HS-27A (cell line): ENCODE measurements at places on chromosomes 4 and X.

DNA sequence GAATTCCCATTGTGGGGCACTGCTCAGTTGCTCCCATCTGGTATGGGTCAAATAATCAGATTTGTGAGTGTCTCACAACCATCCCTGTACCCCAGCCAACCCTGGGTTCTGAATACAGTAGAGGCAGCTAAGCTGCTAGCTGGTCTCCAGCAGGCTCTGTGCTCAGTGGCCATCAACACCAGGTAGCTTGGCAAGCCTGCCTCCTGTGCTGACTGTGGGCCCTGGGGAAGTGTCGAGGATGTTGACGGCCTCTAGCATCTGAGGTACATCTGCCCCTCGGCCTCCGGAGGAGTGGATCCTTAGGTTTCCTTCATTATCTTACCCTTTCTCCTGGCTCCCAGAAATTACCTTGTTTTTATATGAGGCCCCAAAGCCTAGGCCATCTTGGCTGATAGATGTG is 13.3 kb downstream of the RNF4 start:
- no peak for DNase-seq

DNA sequence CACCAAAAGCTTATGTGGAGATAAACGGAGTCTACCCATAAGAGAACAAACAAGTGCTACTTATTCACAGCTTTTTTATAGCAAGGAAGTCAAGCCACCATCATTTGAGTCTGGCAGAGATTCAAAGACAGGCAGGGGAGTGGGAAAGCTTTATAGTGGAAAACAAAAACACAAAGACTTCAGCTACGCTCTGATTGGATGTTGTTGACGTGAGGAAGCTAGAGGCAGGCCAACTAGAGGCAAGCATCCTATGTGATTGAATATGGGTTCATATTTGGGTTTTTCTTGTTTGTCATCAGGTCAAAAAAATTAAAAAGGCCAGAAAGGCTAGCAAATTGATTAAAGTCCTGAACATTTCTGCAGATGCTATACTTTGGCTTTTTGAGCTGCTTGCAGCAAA is 719 bp upstream of the TCEAL4 start:
- no peak for DNase-seq

GRCh38 chrX:42495139-42495538 is 282.8 kb downstream of the PPP1R2C start:
- no peak for DNase-seq

- no peak for DNase-seq
Observed at GRCh38 chr4:1802151-1802715, 9.1 kb downstream of the FGFR3 start.

DNA sequence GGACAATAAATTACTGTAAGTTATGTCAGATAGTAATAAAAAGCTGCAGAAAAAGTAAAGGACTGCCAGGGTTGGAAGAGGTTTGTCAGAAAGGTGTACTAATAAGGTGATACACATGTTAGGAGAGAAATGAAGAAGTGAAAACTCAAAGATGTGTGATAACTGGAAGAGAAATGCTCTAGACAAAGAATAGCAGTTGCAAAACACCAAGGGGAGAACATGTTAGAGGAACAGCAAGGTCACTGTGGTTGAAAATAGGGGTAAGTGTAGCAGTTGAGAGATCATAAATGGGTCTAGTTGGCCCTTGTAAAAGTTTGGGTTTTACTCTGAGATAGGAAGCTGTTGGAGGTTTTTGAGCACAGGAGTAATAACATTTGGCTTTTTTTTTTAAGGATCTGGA is 46.9 kb downstream of the HSPA4L start:
- no peak for DNase-seq

DNA sequence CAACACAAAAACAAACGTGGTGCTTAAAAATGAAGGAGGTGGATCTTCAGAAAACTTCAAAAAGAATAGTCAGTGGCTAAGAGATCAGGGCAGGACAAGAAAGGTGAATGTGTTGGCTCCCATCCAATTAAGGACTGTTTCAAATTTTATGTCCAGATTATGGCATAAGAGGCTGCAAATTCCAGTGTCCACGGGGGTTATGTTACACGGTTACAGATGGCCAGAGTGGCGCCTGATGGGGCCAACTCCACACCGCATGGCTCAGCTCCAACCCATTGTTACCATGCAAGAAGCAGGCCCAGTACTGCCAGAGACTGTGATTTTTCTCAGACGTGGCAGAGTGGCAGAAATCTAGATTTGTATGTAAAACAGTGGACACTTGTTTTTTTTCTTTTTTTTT is 168.4 kb upstream of the TENM3 start:
- no peak for DNase-seq

GRCh38 chr4:83618991-83619645 is 83.2 kb downstream of the GPAT3 start:
- peak; percentile 36 for DNase-seq

- no peak for DNase-seq
Observed at GRCh38 chr4:141560056-141560455, 76.3 kb upstream of the IL15 start.

DNA sequence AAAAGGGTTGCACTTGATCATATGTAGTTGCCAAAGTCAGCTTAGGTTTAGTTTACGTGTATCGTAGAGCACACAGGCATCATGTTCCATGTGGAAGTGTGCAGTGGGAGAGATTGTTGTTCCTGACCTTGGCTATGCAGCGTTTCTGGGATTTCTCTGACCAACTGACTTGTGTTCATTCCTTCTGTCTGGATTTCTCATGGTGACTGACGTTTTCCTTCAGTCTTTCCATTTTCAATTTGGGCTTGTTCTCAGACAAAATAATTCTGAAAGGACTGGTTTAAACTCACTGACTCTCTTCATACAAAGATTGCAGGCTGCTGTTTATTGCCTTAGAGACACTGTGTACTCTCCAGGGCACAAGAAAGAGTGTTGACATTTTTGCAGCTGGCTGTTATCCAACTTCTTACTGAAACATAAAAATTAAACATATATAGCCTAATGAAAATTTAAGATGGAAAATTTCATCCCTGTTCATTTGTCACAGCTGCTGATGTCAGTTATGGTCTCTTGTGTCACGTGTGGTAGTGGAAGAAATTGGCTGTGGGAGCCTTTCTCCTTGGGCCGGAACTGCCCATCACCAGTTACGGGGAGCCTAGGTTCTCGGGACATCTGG is 95.4 kb downstream of the TNIP2 start:
- DNase-seq: no peak

- no peak for DNase-seq
Observed at GRCh38 chr4:7105276-7105675, 37.4 kb upstream of the GRPEL1 start.

DNA sequence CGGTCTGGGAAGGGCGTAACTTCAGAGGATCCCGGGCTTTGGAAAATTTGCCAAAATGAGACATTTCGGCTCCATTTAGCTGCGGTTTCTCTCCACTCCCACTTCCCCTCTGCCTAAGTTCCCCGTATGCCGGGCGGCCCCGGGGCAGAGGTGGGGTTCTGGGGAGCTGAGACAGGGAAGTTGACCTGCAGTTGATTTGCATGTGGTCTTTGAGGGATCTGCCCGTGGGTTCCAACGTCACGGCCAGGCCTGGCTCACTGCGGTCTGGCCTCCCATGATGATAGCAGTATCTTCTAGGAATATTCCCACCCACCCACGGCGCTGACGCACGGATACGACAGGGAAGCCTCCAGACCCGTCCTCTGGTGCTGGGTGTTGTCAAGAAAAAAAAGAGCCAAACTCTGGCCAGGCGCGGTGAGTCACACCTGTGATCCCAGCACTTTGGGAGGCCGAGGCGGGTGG is 27.3 kb upstream of the CRLF2 start:
- DNase-seq: no peak
